IMR-90 (cell line): ENCODE measurements at places on chromosomes 5 and 9. TPM values are rescaled to one million over a fixed set of nuclear protein-coding genes. Genes with fewer than 3 reads are reported as not detected.

- peak; percentile 26 for DNase-seq
Observed at GRCh38 chr5:158640593-158640980, 459.1 kb downstream of the EBF1 start.

DNA sequence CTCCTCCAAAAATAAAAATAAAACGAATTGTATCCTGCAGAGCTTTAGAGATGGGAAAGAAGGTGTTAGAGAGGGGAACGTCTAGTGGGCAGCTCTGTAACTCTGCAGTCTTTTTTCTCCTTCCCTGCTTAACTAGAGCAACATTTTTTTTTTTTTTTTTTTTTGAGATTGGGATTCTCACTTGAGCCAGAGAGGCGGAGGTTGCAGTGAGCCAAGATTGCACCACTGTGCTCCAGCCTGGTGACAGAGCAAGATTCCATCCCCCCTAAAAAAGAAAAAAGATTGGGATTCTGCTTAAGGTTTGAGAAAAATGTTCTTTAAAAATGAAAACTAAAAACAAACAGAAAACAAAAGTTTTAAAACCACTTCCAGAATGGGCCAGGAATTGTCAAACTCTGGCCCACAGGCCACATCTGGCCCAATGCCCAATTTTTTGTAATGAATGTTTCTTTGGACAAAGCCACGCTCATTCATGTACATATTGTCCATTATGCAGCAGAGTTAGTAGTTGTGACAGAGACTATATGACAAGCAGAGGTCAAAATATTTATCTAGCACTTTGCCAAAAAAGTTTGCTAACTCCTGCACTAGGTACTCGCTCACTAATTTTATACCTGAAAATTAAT, 98.5 kb downstream of the ZCCHC7 start:
- no peak for DNase-seq

DNA sequence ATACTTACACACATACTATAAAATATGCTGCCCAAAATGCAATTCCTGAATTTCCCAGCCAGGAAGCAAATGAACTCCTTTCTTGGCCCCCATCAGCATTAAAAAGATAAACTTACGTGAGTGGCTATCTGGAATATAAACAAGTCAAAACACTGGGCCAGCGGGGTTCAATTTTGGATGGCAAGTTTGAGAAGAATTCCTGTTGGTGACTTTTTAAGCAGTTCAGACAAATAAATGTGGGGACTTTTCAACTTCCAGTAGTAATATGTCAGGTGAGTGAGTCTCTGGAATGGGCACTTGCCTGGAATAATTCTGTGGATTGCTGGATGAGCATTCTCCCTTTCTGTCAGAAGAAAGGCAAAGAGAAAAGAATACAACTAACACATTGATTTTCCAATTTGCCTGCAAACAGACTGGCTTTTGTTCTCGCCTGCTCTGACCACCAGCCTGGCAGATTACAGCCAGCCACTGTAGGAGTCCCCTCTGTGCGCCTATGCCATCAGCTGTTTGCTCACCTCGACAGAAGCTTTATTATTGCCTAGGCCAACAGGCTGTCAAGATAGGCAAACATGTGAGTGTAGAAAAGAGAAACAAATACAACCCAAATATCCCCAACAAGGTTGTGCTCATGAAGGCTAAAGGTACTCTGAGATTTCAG, 78.6 kb downstream of the MRPS27 start:
- DNase-seq = no peak

The ZNG1E gene
- 7.9 and 15.8 TPM in 2 replicates for total RNA-seq

- DNase-seq = no peak
Observed at GRCh38 chr5:130616161-130616560, 548.9 kb downstream of the HINT1 start.

GRCh38 chr9:126561582-126561981, 52.1 kb upstream of the LMX1B start:
- no peak for DNase-seq

GRCh38 chr5:140965905-140966292, 377 bp upstream of the PCDHAC2 start:
- no peak for DNase-seq
